ENCODE measurements at places on chromosomes 5 and 9. TPM values are rescaled to one million over a fixed set of nuclear protein-coding genes. Genes with fewer than 3 reads are reported as not detected.

GRCh38 chr9:85941966-85942912 lies 1.3 kb downstream of the NAA35 start:
- DNase-seq = no peak

NR2F1 gene
- total RNA-seq = 16.8 TPM

GRCh38 chr5:141761-142160 lies 49.5 kb upstream of the LRRC14B start:
- no peak for DNase-seq

- no peak for DNase-seq
These were observed 53.0 kb downstream of the SFXN1 start for GRCh38 chr5:175531361-175531760.

JAKMIP2 gene
- total RNA-seq = 0.52 TPM

DNA sequence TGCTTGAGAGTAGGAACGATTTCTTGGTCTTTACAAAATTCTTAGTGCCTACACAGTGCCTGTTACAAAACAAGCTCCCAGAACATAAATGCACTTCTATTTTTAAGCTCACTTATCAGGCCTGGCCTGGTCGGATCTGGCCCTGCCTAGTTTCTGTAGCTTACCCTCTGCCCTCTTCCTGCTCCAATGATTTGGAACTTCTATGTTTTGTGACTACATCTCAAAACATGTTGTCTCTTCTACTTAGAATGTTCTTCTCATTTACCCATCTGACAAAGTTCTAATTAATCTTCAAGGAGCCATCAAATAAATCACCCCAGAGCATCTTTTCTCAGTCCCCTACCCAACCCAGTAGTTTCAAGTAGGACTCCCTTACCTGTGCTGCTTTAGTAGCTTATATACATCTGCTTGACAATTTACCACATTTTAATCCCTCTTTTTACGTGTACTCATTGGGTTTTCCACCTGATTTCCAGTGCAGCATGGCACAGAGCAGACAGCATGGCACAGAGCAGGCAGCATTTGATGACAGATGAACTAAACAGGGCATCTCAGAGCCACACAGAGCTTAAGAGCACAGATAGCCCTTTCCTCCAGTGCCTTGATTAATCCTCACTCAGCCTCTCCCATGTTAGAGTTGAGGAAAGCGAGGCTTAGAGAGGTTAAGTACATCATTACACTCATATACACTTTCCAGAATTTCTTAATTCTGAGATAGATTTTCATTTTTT lies 171.9 kb downstream of the MAPKAP1 start:
- no peak for DNase-seq

MLANA gene
- not detected for total RNA-seq

DNA sequence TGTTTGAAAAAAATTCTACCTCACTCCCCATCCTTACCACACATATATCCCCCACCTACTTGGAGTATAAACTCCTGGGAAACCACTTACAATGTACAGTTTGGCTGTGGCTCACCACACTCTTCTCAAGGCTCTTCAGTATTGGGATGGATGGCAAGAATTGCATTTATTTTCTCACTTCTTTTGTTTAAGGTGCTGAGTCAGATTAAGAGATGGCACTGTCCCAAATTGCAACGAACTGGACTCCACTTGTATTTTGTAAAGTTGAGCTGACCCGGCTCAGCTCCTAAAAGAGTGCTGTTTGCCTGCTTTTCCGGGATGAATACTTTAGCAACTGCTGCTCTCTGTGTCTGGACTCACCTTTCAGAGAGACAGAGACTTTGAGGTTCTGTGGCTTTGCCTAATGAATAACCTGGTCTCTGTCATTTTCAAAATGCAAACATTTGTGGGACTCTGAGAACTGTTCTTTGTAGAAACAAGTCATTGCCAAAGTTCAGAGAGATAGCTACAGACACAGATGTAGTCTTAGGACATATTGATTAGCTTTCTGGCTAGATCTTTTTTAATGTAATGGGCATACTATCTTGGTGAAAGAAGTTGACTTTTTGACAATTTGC lies 42.2 kb downstream of the PPP2R2B start:
- DNase-seq = no peak

MYMK gene
- not detected for total RNA-seq

- DNase-seq = peak; percentile 64
These were observed 174.1 kb downstream of the C9orf152 start for GRCh38 chr9:110033869-110034268.

PCDHB16 gene
- 12.2 TPM for total RNA-seq

DNA sequence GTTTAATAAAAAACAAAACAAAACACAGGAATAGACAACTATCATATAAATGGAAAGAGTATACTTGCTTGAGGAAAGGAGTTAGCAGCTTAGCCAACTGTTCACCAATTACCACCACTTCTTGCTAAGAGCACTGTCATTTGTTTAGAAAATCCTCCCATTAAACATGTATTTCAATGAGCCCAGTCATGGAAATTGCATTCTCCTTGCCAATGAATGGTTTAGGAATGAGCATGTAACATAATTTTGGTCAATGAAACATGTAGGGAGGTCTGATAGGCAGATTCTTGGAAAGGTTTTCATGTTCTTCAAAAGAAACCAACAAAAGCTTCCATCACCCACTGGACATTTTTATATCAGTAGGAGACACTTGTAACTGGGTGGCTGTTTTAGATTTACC lies 502.8 kb upstream of the PAPPA start:
- DNase-seq = peak; percentile 64

DNA sequence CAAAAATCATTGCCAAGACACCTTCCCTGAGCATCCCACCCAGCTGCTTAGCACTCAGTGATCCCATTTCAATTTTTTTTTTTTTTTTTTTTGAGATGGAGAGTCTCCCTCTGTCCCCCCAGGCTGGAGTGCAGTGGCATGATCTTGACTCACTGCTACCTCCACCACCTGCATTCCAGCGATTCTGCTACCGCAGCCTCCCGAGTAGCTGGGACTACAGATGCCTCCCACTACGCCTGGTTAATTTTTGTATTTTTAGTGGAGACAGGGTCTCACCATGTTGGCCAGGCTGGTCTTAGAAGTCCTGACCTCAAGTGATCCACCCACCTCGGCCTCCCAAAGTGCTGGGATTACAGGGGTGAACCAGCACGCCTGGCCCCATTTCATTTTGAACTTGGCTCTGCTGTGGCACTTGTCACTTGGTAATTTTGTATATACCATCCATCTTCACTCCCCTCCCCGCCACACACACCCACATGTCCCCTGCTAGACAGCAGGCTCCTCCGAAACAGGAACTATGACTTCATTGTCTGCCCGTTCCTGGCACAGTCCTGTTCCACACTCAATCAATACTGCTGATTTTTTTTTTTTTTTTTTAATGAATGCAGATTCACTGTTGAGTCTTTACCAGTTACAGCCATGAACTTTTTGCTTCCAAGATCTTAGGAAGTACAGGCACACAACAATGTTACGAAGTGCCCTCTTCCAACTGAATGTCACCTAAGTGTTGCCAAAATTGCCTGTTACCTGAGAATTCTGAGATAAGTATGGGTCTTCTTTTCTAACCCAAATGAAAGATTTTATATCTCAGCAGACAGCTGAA lies 17.3 kb upstream of the ZBTB34 start:
- no peak for DNase-seq

SLC1A3 gene
- total RNA-seq = 12.1 TPM

DNA sequence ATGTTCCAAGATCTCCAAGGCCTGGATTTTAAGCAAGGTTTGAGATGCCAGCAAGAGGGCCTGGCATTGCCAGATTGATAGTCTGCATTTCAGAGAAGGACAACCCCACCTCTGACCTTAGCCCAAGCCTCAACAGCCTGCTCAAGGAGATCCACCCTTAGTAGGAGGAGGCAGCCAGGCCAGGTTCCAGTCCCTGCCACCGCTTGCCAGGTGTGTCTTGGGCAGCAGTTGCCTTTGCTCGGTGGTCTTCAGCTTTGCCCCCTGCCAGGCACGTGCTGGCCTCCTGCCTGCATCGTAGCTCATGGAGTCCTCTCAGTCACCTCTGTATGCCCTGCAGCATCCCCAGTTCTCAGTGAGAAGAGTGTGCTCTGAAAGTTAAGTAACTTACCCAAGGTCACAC lies 134.2 kb downstream of the KCNIP1 start:
- no peak for DNase-seq

DNA sequence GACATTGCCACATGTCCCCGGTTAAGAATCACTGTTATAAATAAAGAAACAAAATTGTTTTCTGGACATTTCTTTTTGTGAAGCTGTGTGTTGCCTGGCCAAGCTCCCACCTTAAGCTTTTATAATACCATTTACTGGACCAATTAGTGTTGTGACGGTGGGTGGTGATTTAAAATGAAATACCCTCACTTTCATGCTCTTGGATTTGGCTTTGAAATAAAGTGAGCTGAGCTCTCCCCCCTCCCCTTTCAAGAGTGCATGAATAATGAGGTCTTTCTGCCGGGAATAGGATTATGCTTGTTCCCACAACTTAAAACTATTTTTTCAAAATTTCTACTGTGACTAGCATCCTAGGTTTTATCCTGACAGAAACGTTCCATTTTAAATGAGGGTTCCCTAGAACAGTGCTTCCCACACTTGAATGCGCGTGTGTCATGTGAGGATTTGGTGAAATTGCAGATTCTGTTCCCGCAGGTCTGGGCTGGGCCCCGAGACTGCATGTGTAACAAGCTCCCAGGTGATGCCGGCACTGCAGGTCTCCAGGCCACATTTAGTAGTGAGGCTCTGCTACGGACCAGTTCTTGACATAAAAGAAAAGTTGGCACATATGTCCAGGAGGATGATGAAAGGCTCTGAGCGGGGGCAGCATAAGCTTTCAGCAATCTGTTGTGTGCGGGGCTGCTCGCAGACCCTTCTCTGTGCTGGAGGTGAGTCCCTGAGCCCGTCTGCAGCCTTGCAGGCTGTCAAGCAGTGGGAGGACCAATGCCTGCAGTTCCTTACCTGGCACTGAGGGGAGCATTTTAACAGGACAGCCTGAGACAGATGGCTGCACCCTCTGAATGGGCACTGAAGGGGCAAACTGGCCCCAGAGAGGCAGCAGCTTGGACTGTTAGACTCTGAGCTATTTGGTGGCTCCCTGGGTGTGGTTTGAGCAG lies 24.4 kb downstream of the IQGAP2 start:
- DNase-seq = no peak

GRCh38 chr9:83537331-83538171 lies 650 bp downstream of the FRMD3 start:
- DNase-seq = peak; percentile 16

- DNase-seq = no peak
These were observed 103.0 kb downstream of the SPATA31D1 start for GRCh38 chr9:82091610-82092009.

AK8 gene
- total RNA-seq = 0.13 TPM

GRCh38 chr5:5360363-5360940 lies 62.0 kb upstream of the ICE1 start:
- DNase-seq = no peak

ASS1 gene
- total RNA-seq = 73.1 TPM

PCA3 gene
- total RNA-seq = 0.29 TPM

DNA sequence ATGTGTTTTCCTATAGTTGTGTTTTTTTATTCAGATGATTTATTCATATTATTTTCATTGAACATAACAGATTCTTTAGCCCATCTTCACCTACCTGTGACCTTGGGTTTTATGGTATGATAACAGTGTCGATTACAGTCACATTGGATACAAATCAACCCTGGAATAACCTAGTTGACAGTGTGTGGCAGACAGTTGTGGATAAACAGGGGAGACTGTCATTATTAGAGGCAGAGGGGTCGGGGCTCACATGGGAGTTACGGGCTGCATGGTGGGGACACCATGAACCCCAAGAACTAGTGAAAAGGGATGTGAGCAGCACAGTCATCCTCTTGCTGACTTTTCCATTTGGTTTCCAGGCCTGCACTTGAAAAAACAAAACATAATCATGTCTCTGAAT lies 29.9 kb upstream of the MAP1B start:
- no peak for DNase-seq

DNA sequence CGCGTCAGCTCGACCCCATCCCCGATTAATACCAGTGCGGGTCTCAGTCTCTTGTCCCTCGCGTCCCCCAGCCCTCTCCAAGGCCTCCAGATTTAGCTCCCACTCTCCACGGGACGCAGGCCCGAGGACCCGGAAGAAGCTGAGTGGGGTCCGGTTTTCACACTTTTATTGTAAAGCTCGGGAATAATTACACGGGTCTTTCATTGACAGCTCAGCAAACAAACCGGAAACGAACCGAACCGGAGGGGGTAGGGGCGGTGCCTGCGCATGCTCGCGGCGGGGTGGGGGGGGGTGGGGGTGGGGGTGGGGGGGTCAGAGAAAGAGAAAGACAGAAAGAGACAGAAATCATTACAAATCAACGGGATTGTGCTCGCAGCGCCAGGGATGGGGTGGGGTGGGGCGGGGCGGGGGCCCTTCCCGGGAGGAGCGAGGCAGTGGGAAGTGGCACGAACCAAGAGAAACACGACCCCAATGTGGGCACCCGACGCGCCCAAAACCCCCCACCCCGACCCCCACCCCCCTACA lies 27.9 kb downstream of the PCDH1 start:
- peak; percentile 28 for DNase-seq

- DNase-seq = no peak
These were observed 105.2 kb downstream of the CDK5RAP2 start for GRCh38 chr9:120474591-120475243.

GRCh38 chr5:16456103-16456832 lies 9.3 kb downstream of the ZNF622 start:
- DNase-seq = peak; percentile 86

GRCh38 chr5:137681191-137681590 lies 54.7 kb downstream of the KLHL3 start:
- no peak for DNase-seq

ZDHHC21 gene
- total RNA-seq = 4.2 TPM

DNA sequence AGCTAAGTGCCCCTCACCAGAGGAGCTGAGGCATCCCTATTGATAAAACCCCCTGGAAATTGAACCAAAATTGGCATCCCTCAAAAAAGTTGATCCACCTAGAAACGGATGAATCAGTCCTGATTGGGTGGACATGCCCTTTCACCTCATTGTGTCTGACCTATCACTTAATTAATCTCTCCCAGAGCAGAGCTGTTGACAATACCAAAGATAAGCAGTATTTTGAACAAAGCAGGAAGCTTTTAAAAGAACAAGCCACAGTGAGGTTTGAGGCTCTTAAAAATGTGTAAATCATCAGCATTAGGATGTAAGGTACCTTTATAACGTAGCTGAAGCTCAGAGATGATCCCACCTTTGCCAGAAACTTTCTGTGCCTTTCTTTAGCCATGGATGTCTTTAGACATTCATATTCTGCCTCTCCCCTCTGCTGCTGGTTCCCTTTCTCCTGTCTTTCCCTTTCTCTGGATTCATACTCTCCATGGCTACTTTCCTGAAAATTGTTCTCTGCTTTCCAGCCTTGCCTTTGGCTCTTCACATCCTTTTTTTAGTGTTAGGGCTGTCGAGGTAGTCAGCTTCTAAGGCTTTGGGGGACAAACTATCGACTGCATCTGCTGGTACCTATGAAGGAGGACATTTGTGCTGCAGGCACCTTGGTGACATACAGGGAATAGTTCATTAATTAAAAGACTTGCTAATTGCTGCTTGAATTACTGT lies 7.8 kb upstream of the LHX2 start:
- DNase-seq = no peak

DNA sequence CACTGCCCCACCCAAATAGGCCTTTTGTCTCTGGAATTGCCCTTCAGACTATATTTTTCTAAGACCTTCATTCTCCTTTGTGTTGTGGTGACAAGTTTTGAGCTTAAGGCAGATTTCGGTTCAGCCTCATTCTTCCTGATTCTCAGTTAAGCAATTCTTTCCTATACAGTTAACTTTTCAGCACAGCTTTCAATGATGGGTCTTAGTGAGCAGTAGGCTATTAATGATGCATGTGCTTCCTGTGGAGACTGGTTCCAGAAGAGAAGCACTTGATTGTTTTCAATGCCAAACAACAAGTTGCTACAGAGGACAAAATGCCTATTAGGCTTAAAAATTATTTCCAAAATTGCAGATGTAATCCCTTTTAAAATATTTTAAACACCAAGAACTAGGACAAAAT lies 47.7 kb upstream of the TLX3 start:
- DNase-seq = no peak

GRCh38 chr5:146813346-146814157 lies 65.0 kb downstream of the PPP2R2B start:
- no peak for DNase-seq
